Renal cortex interstitium (tissue), 15 donors: ENCODE measurements at places on chromosomes 6 and 20. TPM values are rescaled to one million over a fixed set of nuclear protein-coding genes. Genes with fewer than 3 reads are reported as not detected.

Gene LY86
- 2.4 TPM for polyA plus RNA-seq

GRCh38 chr20:64219202-64219601 is 36.3 kb upstream of the PCMTD2 start:
- DNase-seq = no peak

Gene C20orf141
- not detected for polyA plus RNA-seq

Gene BPIFB2
- not detected for polyA plus RNA-seq

Gene SLC16A10
- polyA plus RNA-seq = 25.5 TPM

GRCh38 chr6:170003027-170003426 is 251.6 kb downstream of the ERMARD start:
- DNase-seq = no peak

Gene ZDHHC14
- polyA plus RNA-seq = 14.8 TPM

DNA sequence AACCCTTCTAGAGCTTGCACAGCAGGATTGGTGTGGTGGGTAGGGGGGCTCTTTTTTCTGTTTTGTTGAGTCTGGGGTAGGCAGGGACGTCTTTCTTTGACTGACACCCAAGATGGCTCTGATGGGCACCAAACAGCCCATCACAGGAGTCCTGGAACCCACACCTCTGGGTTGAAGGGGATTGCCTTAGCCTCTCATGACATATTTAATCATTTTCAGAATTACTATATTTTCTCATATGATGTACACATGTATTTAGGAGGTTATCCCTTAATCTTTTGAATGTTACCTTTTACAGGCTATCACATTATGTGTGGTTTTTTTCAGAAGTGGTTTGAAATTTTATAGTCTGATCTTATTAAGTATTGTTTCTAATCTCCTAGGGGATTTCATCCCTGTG is 64.6 kb downstream of the RPP40 start:
- no peak for DNase-seq

DNA sequence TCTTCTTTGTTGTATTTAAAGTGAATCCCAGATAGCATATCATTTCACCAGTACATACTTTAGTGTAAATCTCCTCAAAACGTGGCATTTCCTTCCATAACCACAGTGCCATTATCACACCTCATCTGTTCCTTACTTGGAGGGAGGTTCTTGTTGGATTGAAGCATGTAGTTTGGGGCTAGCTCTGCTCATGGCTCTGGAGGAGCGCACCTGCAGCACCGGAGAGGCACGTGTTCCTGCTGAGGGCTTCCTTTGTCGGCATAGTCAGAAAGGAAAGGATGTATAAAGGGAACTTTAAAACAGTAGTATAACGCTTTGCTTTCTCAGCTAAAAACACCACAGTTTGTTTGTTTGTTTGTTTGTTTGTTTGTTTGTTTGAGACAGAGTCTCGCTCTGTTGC is 121.7 kb upstream of the TMEM181 start:
- DNase-seq = no peak

- peak; percentile 31 for DNase-seq
Measured at GRCh38 chr20:8043687-8044282, 24.2 kb upstream of the TMX4 start.

DNA sequence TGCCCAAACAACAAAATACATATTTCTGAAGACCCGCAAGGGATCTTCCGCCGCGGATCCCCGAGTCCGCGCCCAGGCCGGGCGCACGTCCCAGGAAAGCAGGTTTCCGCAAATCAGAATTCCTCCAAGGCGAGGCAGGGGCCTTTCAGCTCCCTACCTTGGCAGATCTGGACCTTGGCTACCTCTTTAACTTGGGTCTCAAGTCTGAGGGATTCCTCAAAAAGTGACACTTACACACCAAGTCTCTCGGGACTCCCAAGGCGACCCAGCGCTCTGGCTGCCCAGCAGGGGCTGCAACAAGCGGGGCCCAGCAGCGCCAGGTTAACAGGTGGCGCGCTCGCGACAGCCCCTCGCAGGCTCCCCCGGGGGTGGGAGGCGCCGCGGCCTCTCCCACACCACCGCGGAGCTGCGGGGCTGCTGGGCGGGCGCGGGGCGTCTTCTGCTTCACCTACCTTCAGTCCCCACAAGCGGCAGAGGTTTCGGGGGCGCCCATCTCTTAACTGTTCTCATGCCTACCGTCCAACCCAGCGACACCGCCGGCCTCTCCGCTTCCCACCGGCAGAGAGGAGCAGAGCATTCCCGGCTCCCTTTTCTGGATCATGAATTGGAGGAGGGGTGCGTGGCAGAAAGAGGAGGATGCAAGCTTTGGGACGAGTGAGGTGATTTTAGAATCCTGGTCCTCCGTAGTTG is 414 bp downstream of the SIM1 start:
- no peak for DNase-seq

DNA sequence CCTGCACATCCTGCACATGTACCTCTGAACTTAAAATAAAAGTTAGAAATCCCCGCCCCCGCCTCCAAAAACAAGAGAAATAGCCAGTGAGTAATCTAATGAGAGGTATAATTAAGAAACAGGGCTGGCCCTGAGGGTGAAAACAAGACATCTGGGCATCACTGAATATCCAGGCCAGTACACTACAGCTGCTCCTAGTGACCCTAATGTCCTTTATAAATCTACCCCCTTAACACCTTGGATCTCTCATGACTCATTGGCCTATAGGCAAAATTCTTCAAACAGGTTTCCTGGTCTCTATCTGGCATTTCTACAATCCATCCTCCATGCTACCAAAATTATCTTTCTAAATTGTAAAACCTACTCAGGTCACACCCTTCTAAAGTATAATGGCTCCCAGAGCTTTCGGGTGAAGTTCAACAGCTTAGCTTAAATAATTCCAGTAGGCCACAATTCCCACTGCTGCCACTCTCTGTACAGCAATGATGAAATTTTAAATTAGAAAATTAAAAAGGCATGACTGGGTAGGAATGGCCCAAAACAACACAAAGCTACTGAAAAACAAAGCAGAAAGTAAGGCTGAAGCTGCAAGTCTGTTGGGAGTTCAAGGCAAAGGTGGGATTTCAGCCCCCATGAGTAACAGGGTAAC is 260.9 kb downstream of the GMDS start:
- DNase-seq = no peak

Gene ESR1
- 3.1 TPM for polyA plus RNA-seq

GRCh38 chr6:72675396-72675795 is 53.5 kb downstream of the KCNQ5 start:
- no peak for DNase-seq

GRCh38 chr20:3680701-3681351 is 984 bp downstream of the ADAM33 start:
- DNase-seq = no peak

Gene RUNX2
- polyA plus RNA-seq = 3.8 TPM

Gene ADGRF1
- 43.1 TPM for polyA plus RNA-seq

DNA sequence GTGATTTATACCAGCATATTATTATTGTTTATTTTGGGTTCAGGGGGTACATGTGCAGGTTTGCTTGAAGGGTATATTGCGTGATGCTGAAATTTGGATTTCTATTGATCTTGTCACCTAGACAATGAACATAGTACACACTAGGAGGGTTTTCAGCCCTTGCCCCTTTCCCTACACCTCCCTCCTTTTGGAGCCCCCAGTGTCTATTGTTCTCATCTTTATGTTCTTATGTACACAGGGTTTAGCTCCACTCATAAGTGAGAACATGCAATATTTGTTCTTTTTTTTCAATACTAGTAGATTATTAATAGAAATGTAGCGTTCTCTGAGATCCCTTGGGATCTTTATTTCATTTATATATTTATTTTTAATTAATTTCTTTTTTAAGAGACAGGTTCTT is 79.2 kb upstream of the MRAP2 start:
- no peak for DNase-seq

- no peak for DNase-seq
Measured at GRCh38 chr6:158170656-158171081, 2.5 kb downstream of the GTF2H5 start.

GRCh38 chr6:57173056-57173885 is 1.1 kb downstream of the BAG2 start:
- DNase-seq = no peak

GRCh38 chr6:37426945-37427510 is 6.0 kb upstream of the CMTR1 start:
- DNase-seq = no peak

DNA sequence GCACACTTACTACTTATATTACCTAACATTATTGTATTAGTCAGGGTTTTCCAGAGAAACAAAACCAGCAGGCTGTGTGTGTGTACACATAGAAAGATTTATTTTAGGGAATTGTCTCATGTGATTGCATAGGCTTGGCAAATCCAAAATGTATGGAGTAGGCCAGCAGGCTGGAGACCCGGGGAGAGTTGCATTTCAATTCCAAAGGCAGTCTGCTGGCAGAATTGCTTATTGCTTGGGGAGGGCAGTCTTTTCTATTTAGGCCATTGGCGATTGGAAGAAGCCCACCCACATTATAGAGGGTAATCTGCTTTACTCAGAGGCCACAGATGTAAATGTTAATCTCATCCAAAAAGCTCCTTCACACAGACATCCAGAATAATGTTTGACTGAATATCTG is 157.0 kb downstream of the ADGRG6 start:
- DNase-seq = no peak

Gene KHDC1L
- polyA plus RNA-seq = 0.17 TPM

- DNase-seq = no peak
Measured at GRCh38 chr20:15333170-15333569, 995.8 kb upstream of the FLRT3 start.

- no peak for DNase-seq
Measured at GRCh38 chr6:168507730-168508129, 66.7 kb downstream of the SMOC2 start.

Gene CRISP3
- 0.31 TPM for polyA plus RNA-seq

GRCh38 chr6:79453558-79454042 is 83.6 kb downstream of the LCA5 start:
- no peak for DNase-seq

GRCh38 chr6:168370310-168370991 is 50.9 kb upstream of the DACT2 start:
- DNase-seq = peak; percentile 68

- no peak for DNase-seq
Measured at GRCh38 chr6:15510536-15511247, 152.1 kb downstream of the DTNBP1 start.

DNA sequence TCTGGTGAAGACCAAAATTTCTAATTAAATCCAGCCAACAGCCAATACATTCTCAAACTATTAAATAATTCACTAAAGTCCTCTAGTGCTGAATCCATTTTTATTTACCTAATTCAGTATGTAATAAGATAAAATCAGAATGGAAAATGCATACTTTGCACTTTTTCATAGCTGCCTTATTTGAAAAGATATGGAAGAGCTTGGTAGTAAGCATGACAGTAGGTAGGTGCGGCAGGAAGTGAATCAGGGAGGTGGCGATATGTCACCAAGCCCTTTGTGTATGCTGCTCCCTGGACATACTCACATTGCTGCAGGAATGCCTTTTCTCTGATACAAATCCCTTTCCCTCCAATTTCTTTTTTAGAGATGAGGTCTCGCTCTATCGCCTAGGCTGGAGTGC is 10.2 kb upstream of the TGM3 start:
- no peak for DNase-seq

GRCh38 chr6:30360139-30360538 is 15.2 kb downstream of the RPP21 start:
- DNase-seq = no peak

Gene ULBP1
- polyA plus RNA-seq = 1.6 TPM

GRCh38 chr6:27694547-27694874 is 217.7 kb downstream of the OR2B2 start:
- no peak for DNase-seq

- no peak for DNase-seq
Measured at GRCh38 chr20:1198751-1199150, 4.5 kb upstream of the C20orf202 start.

GRCh38 chr20:24986436-24987015 is 6.0 kb downstream of the APMAP start:
- no peak for DNase-seq

DNA sequence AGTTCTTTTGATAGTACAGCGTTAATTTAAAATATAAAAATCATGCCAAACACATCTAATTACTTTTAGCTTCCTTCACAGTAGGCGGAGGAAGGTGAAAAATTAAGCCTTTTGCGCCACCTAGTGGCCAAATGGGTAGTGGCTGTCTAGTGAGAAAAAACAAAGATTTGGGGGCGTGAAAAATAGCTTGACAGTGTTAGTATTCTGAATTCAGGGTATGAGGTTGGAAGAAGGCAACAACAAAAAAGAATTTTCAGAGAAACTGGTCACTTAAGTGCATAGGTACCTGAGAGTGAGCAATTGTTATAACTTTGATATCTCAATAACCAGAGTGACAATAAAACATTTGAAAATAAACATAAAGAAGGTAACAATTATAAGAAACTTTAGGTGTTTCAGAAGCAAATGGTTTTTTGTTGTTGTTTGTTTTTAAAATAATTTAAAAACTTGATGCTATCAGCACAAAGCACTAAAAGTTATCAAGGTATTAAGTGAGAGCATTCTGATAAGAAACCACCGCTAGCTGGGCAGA is 14.3 kb downstream of the PSMB9 start:
- peak; percentile 72 for DNase-seq
